ENCODE measurements at places on chromosomes 11 and 22.

DNA sequence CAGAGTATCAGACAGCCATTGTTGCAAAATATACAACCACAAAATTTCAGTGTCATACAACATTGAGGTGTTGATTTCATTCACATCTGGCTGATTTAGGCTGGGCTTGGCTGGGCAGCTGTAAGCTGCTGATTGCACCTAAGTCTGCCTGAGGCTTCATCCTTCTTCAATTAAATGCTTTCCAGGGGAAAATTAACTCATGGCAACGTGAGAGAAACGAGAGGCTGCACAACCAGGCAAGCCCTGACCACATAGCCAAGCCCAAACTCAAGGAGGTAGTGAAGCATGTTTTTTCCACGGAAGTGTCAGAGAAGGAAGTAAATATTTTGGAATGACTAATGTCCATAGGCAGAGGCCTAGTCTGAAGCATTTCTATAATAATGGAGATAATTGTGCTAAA is 273.8 kb upstream of the ZC3H12C start:
- no peak for DNase-seq

GRCh38 chr22:20729194-20729593 is 44.7 kb upstream of the SERPIND1 start:
- no peak for DNase-seq

GRCh38 chr11:6516865-6517264 is 19.8 kb downstream of the DNHD1 start:
- no peak for DNase-seq

- no peak for DNase-seq
Measured at GRCh38 chr22:46815132-46815531, 52.7 kb downstream of the TBC1D22A start.

- DNase-seq = no peak
Measured at GRCh38 chr11:1759151-1759850, 4.4 kb downstream of the CTSD start.

GRCh38 chr11:47765086-47765485 is 2.1 kb downstream of the FNBP4 start:
- no peak for DNase-seq

GRCh38 chr11:70365544-70365927 is 32.8 kb upstream of the CTTN start:
- no peak for DNase-seq

- no peak for DNase-seq
Measured at GRCh38 chr22:41968601-41969000, 642 bp upstream of the SEPTIN3 start.

DNA sequence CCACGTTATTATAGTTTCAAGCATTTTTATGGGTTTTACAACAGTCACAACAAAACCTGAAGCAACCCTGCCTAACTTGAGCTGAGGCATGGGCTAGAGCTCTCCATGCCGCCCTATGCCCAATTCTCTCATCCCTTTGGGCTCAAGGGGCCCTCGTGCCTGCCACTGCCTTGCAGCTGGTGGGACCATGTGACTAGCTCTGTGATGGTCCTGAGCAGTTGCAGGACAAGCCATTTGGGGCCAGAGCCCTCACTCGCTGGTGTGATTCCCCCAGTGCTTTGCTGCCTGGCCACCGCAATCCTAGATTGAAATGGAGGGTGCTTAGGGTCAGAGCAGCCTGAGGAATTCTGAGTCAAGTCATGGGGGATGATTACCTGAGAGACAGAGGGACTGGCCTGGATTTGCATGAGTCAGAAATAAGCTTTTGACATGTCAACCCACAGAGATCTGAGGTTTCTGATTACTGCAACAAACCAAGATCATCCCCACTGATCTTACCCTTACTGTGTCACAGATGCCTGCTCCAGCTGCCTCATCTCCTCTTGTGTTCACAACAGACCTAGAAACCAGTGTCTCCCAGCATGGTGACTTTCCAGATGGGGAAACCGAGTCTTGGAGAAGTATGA is 323.7 kb downstream of the BRD1 start:
- DNase-seq = no peak

DNA sequence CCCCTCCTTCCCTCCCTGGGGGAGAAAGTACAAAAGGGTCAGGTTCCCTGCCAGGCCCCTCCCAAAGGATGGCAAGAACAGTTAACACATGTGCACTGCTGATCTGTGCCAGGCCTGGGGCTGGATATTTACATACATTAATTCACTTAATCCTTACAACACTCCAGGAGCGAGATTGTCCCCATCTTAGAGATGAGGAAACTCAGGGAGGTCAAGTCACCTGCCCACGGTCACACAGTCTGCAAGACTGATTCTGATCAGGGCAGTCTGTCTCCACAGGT is 36.5 kb downstream of the NECTIN1 start:
- DNase-seq = no peak

GRCh38 chr22:49365910-49366309 is 461.8 kb downstream of the BRD1 start:
- DNase-seq = no peak

DNA sequence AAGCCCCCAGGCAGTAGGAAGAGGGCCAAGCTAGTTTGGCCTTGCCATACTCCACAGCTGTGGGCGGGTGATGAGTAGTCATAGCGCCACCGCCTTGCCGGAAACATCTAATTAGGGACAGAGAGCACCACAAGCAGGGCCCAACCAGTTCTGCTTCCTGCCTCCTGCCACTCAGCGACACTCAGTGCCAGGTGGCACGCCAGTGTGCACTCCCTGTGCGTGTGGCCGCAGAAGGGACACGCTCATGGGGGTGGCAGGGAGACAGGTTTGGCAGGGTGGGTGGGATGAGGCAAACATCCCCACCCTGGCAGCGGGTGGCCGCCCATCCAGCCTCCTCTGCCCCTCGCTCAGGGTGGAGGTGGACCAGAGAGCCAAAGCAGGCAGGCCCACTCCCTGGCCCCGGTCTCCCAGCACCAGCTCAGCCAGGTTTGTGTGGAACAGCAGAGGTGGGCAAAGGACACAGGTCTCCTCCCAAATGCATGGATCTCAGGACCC is 4.9 kb downstream of the OVOL1 start:
- no peak for DNase-seq

- DNase-seq = no peak
Measured at GRCh38 chr11:96257972-96258934, 84.7 kb downstream of the MAML2 start.

- no peak for DNase-seq
Measured at GRCh38 chr11:119026970-119027369, 3.7 kb downstream of the SLC37A4 start.

DNA sequence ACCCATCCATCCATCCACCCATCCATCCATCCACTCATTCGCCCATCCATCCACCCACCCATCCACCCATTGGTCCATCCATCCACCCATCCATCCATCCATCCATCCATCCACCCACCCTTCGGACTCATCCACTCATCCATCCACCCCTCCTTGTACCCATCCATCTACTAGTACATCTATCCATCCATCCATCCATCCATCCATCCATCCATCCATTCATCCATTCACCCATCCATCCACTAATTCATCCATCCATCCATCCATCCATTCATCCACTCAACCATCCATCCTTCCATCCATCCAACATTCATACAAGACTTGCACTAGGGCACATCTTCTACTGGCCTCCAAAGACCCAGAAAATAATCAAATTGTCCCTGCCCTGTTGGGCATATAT is 20.0 kb downstream of the MYEOV start:
- no peak for DNase-seq

DNA sequence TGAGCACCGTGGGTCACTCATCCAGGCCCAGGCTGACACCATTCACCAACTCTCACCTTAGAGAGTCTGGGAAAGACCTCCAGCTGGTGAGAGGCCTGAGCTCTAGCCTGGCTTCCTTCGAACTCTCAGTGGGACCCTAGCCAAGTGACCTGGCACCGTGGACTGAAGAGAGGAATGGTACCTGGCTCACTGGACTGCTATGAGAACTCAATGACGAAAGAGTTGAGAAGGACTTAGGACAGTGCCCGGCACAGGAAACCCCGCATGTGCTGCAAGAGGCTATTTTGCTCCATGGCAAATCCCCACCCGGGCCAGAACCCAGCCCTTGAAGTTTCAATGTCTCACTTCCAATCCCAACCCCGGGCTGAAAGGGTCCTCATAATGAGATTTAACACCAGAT is 605 bp upstream of the RAPSN start:
- no peak for DNase-seq

GRCh38 chr22:45868571-45869339 is 108.2 kb downstream of the WNT7B start:
- DNase-seq = no peak

GRCh38 chr22:44188986-44189630 is 8.4 kb downstream of the PARVG start:
- no peak for DNase-seq

DNA sequence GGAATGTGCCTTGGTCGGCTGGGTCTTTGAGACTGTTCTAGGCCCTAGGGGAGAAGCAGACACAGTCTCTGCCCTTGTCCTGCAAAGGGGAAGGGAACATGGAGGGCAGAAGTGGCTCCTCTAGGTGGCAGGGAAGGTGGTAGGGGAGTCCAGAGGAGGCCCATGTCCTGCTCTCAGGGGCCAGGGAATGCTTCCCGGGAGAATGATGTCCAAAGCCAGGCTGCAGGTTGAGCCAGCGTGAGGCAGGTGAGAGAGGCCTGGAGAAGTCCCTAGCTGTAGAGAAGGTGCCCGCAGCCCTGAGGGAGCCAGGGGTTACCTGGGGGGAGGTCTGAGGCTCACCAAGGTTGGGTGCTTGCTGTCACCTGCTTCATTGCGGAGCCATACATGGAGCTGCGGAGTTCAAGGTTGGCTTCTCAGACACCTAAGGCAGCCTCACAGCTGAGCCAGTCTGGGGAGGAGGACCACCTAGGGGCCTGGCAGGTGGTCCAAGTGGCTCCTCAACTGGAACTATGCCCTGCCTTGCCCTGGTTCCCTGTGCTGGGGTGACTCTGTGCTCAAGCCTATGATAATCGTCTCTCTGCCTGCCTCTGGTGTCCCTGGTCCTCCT is 46.1 kb downstream of the SMIM38 start:
- DNase-seq = no peak

GRCh38 chr11:128592454-128592853 is 5.1 kb upstream of the ETS1 start:
- DNase-seq = no peak

GRCh38 chr11:76623171-76623883 is 47.2 kb downstream of the LRRC32 start:
- no peak for DNase-seq

DNA sequence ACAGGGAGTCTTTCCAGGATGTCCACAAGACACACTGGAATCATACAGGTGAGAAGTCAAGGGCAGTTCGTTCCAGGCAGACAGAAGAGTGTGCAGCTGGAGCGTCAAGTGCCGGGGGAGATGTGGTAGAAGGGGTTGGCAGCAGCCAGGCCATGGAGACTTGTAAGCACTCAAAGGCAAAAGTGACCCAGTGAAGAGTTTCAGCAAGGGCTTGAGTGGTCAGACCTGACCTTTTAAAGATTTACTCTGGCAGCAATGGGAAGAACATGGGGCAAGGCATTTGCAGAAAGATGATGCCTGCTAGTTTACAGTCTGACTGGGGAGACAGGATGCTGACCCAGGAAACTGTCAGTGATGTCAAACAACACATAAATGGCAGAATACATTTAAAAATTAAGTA is 29.0 kb downstream of the P4HA3 start:
- no peak for DNase-seq

- DNase-seq = peak; percentile 67
Measured at GRCh38 chr11:126594921-126595367, 239.5 kb downstream of the ST3GAL4 start.

DNA sequence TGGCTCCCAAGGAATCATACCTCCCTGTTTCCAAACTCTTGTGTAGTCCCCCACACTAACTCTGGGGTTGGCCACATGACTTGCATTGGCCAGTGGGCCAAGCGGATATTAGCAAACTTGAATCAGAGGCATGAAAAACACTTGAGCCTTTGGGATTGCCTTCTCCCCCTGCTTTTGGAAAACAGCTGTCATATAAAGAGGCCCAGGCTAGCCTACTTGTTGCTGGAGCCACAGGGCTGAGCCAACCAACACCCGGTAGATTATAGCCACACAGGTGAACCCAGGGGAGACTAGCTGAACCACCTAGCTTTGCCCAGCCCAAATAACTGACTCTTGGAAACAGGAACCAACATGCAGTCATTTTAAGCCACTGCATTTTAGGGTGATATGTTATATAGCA is 354.8 kb downstream of the TENM4 start:
- DNase-seq = no peak

- DNase-seq = no peak
Measured at GRCh38 chr11:89608234-89608966, 101.7 kb upstream of the TRIM77 start.

- DNase-seq = no peak
Measured at GRCh38 chr11:120215634-120216033, 4.8 kb downstream of the OAF start.

GRCh38 chr11:86396396-86396795 is 21.7 kb downstream of the CCDC81 start:
- DNase-seq = no peak

- DNase-seq = no peak
Measured at GRCh38 chr11:118059246-118059940, 17.5 kb upstream of the TMPRSS4 start.

DNA sequence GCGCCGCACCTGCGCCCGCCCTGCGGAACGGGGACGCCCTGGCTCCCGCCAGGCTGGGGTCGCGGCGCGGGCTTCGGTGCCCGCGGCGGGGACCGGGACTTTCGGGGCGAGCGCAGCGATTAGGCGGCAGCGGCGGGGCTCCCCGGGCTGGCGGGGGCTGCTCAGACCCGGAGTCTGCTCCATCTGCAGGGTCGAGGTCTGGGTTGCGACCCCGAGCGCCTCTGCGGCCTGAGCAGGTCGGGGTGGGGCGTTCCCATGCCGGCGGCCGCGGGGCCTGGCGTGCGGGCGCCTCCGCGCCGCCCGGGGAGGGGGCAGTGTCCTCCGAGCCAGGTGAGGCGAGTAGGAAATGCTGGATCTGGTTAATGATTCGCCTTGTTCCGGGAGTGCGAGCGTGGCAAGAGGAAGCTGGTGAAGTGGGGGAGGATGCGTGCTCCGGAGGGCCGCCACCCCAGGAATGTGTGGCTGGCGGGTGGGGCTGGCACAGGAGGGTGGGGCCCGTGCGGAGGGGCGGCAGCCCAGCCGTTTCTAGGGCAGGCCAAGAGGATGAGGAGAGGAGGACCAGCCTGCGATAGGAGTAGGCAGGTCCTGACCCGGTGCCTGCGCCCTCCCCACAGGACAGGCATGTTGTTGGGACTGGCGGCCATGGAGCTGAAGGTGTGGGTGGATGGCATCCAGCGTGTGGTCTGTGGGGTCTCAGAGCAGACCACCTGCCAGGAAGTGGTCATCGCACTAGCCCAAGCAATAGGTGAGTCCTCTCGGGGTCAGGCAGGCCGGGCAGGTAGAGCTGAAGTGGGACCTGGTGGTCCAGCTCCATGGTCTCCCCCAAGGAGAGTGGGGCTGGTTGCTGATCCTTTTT is 606 bp downstream of the RASSF7 start:
- DNase-seq = no peak

DNA sequence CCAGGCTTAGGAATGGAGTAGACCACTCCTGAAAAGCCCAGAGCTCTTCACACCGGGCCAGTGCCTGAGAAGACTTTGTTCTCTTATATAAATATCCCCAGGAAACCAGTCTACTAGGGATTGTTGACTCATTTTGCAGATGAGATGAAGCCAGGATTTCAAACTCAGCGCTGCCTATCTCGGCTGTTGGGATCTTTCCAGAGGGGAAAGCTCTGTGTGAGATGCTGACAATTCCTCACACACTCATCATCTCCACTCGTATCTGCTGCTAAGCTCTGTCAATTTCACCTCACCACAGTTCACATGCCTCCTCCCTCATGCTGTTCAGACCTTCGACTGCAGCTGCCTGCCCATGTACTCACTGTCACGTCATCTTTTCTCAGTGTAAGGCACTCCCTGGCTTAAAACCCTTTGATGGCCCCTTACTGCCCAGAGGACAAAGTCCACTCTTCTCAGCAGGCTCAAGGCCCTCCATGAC is 12.5 kb downstream of the USH1C start:
- DNase-seq = no peak

GRCh38 chr11:1563149-1563638 is 8.9 kb downstream of the DUSP8 start:
- DNase-seq = no peak
